ENCODE measurements at places on chromosomes 7 and 10.

- DNase-seq, result no peak
These were observed 162.6 kb upstream of the CDCA7L start for GRCh38 chr7:22108151-22108845.

GRCh38 chr10:80462981-80463741, 9.1 kb downstream of the TSPAN14 start:
- no peak for DNase-seq

DNA sequence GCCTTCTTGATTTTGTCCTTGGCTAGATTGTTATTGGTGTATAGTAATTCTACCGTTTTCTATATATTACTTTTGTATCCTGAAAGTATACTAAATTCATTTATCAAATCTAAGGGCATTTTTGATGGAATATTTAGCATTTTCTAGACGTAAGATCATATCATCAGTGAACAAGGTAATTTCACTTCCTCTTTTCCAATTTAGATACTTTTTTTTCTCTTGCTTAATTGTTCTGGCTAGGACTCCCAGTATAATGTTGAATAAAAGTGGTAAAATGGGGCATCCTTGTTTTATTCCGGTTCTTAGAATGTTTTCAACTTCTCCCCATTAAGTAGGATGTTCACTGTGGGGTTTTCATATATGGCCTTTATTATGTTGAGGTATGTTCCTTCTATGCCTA, 260.7 kb downstream of the POLR1F start:
- DNase-seq, result no peak

- DNase-seq, result peak; percentile 8
These were observed 68.4 kb upstream of the TMEM229A start for GRCh38 chr7:124101173-124101768.

DNA sequence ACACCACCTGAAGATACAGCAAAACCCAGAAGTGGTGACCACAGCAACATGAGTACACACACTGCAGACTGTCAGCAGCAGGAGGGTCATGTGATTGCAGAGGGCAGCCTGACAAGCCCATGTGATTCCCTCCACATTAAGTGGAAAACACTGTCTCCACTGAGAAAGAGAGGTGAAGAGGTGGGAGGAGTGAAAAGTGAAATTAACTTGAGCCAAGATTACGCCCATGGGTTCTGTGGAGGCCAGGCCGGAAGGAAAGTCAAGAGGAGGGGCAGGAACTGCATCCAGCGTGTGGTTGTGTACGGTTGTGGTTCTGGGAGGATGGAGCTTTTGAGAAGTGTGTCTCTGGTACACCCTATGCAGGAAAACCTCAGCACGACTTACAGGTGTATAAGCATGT, 138.5 kb downstream of the PLXNA4 start:
- DNase-seq, result no peak

DNA sequence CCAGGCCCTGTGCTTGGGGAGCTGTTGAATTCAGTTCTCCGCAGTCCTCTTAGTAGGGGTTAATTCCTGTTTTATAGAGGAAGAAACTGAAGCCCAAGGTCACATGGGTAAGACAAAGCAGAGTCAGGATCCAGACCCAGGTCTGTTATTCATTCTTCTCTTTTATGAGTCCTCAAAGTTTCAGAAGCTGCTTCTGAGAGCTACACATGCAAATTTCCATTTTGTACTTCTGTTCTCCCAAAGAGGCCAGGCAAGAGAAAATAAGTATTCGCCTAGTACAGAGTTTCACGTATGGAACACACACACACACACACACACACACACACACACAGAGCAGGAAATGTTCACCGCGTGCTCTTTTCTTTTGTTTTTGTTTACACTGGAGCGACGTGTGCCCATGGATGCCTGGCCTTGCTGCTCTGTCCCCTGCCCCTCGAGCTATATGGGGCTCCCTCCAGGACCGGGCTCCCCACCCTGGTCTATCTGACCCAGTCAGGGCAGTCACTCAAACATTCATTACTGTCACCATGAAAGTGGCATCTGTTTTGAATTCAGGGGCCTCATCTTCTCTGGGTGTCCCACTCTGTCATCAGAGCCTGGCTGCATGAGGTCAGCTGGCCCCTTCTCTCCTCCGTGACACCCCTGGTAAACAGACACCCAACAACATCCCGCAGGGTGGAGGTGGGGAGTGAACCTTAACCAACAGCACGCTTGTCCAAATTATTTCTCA, 84.4 kb downstream of the TNS3 start:
- peak; percentile 90 for DNase-seq

DNA sequence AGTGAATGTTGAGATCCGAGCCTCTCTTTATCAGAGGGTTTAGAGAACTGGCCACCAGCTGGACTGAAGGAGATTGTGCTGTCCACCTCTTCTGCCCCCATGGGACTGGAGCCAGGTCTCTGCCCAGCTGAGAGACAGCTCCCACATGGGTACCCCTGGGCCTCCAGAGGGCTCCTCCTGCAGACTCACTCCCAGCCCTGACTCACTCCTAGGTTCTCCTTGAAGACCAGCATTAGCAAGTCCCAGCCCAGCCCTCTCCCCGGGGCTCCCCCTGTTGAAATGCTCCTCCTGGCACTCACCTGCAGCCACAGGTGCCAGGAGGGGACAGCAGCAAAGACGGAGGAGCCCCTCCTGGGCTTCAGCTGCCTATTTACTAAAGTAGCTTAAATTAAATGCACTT, 126.9 kb downstream of the CXCL12 start:
- no peak for DNase-seq

DNA sequence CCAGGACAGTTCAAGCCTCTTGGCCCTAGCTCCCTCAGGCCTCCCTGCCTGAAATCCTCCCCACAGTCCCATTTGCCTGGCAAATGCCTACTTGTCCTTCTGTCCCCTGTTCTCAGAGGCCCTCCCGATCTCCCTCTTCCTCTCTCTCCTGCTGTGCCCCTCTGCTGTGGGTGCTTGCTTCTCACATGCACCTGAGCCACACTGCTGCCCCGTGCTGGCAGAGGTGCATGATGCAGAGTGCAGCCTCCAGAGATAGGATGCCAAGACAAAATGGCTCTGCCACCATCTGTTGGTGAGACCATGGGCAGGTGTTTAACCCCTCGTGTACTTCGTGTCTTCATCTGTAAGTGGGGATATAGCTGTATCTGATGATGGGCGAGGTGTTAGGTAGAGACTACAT, 158.4 kb downstream of the RGS10 start:
- no peak for DNase-seq

- no peak for DNase-seq
These were observed 17.0 kb downstream of the SUN3 start for GRCh38 chr7:48011951-48012350.

DNA sequence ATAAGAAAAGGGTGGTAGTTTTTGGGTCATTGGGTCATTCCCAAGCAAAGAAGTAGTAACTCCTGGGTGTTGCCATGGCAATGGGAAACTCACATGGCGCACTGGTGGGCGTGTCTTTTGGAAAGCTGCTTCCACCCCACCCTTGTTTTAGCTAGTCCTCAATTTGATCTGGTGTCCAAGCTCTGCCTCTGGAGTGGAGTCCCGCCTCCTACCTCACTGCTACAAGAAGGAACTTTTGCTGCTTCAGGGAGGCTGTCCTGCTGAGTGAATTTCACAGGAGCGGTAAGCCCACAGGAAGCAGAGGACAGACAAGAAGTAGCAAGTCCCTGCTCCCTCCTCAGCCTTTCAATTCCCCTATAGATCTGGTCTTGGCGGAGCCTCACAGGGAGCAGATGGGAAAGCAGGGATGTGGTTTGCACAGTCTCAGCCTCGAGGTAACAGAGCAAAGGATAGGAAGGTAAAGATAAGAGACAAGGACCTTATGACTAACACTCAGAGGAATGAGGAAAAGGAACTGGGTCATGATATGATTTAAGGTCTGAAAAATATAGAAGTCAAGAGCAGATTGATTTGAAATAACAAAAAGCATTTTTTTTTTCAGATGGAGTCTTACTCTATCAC, 700.3 kb downstream of the TNS3 start:
- no peak for DNase-seq

GRCh38 chr10:61108915-61109314, 164.9 kb upstream of the RHOBTB1 start:
- no peak for DNase-seq

GRCh38 chr7:78052112-78052511, 253.5 kb downstream of the PHTF2 start:
- no peak for DNase-seq

- DNase-seq, result no peak
These were observed 290.7 kb downstream of the CACNA2D1 start for GRCh38 chr7:82152858-82153257.

GRCh38 chr7:80517282-80517747, 5.5 kb upstream of the GNAT3 start:
- DNase-seq, result no peak

- DNase-seq, result no peak
These were observed 48.8 kb upstream of the COL1A2 start for GRCh38 chr7:94345907-94346306.

DNA sequence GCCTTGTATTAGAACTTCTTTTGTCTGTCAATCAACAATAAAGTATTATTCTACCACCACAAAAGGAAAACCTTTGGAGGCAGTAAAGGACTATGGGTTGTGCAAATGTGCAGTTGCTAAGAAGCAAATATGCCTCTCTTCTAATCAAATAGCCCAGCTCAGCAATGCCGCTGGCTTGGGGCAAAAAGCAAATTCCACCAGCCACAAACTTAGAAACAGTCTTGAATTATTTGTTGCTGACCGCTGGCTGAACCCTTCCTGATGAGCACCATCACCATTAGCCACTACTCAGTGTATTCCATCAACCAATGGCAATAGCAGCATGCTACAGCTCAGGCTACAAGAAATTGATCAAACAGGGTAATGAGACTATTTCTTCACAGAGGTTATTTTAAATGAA, 51.0 kb downstream of the SKAP2 start:
- peak; percentile 54 for DNase-seq

DNA sequence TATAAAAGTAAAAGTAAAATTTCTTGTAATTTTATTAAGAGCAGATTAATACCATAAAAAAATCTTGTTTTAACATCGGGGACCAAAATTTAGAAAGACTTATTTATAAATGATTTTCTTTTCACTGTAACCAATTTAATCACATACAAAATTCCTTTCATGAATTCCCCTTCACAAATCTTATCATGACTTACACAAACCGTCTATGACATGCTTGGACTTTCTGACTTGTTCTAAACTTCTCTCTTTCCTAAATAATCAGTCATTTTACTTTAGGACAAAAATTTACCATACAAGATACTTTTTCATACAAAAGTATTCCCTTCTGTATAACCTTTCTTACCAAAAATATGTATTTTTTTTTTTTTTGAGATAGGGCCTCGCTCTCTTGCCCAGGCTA, 9.3 kb downstream of the CROT start:
- DNase-seq, result no peak

- DNase-seq, result no peak
These were observed 4.1 kb downstream of the ZNF282 start for GRCh38 chr7:149199234-149199995.

GRCh38 chr10:48769706-48770435, 85.2 kb downstream of the WDFY4 start:
- no peak for DNase-seq

DNA sequence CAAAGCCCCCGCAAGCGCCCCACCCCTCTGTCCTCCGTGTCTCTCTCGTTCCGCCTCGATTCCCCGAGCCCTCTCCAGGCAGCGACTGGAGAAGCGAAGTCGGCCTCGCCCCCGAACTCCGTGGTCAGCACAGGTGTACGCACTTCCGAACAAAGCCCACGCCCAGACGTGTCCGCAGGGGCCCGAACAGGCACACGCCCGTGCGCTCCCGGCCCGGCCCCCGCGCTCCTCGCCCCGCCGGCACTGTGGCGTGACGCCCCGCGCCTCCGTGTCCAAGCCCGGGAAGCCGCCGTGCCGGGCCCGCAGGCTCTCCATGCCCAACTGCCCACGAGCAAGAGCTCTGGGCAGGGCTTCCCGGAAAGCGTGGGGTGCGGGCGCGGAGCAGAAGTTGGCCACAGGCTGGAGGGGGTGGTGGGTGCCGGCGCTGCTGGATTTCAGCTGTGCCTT, 662 bp downstream of the NRCAM start:
- no peak for DNase-seq

DNA sequence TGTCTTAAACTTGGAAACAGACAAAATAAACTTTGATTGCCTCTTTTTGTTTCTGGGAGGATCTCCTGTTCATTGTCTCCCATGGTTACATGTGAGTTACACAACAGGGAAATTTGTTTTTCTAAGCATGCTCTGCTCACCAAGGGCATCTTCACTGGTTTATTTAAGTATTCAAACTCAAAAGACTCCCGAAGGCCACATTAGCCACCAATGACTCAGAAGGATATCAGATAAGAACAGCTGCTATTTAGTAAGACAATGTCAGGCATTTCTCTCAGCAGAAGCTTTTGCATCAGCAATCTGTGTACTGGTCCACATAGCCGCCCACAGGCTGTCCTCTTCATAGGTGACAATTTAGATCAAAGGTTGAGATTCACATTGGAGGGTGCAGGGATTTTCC, 19.3 kb downstream of the OR6B1 start:
- no peak for DNase-seq

DNA sequence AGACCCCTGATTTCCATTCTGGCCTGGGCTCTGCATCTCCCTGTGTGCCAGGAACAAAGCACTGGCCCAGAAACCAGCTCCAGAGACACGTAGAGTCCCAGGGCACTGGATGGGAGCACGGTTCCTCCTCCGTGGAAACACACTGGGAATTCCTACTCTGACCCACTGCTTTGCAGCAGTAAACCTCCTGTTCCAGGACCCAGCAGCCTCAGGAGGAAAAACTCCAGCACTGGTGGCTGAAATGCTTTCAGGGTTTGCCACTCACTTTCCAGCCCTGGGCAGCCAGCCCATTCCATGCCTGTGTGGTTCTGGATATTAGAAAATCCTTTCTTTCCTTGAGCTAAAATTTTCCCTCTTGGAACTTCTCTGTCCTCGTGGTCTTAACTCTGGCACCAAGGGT, 58.0 kb downstream of the FAM171A1 start:
- no peak for DNase-seq

DNA sequence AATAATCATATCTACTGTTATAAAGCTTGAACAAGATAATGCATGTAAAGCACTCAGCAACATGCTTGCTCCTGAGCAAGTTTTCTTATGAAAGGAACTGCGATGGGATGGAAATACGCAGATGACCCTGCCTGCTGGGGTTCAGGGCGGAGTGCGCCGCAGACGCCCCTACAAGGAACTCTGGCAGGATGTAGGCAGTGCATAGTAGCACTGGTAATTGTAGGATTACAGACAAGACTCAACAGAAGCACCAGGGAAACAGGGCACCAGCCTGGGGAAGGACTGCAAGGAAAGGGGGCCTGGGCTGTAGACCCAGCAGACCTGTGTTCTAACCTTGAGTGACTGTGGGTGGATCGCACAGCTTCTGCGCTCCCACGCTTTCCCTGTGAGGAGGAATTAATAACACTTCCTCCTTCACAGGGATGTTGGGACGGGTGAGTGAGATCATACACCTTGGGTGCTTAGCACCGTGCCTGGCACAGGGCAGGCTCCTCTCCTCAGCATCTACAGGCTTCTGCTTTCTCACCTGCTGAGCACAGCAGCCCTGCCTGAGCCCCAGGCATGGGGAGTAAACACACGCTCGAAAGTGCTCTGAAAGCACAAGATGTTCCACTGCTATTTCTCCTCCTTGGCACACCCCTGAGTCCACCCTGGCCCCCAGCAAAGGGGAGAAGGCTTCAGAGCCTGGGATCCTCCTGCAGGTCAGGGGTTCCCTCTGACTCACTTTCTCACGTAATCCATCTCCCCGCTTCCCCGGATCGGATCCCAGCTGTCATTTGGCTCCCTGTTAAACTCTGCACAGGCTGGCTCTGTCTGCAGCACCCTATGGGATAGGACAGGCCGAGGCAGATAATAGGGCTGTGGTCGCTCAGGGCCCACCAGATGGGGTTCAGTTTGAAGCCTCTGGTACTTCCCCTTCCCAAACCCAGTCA, 19.2 kb downstream of the ITPRIP start:
- no peak for DNase-seq

GRCh38 chr10:69641261-69641980, 11.4 kb downstream of the FAM241B start:
- DNase-seq, result no peak

All from HAP-1 (cell line).